Fibroblast of the aortic adventitia (primary cell): ENCODE measurements at places on chromosomes 2 and 18.

DNA sequence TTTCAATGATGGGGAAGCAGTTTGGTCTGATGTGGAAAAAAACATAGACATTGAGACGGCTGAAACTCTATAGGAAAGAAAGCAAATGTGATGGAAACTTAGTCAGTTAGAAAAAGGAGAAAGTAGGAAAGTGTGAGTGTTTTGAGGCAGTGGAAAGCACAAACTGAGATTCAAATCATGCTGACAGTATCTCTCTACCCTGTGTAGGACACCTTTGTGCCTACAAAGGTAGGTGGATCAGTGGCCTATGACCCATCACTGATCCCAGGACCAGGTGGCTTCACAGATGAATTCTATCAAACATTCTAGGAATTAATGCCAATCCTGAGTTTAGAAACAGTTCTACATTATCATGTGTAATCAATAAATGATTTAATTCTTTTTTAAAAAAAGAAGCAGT, 57.1 kb downstream of the CD226 start:
- DNase-seq, result no peak

GRCh38 chr2:784753-785152, 107.5 kb upstream of the TMEM18 start:
- DNase-seq, result no peak

DNA sequence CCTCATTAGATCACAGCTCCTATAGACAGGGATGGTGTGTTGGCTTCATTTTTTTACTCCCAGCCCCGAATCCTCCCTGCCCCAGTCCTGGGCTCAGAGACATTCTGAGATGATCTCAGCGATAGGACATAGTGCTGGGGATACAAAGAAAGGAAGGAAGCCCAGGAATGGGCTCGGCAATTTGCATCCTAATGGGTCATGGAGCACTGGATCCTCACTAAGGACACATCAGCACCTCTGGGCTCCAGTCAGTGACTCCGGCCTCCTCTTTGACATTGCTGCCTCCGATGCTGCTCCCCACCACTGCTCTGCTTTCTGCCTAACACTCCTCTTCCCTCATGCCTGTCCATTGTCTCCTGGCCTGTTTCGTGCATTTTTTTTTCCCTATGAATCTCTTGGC, 489.1 kb downstream of the STK39 start:
- no peak for DNase-seq

GRCh38 chr2:158746488-158746887, 48.6 kb upstream of the DAPL1 start:
- DNase-seq, result no peak

GRCh38 chr2:240598311-240598911, 11.9 kb downstream of the CAPN10 start:
- DNase-seq, result no peak

GRCh38 chr2:212973347-212973746, 178.1 kb downstream of the IKZF2 start:
- no peak for DNase-seq

- DNase-seq, result no peak
These were observed 256.0 kb downstream of the CDH20 start for GRCh38 chr18:61589053-61589723.

DNA sequence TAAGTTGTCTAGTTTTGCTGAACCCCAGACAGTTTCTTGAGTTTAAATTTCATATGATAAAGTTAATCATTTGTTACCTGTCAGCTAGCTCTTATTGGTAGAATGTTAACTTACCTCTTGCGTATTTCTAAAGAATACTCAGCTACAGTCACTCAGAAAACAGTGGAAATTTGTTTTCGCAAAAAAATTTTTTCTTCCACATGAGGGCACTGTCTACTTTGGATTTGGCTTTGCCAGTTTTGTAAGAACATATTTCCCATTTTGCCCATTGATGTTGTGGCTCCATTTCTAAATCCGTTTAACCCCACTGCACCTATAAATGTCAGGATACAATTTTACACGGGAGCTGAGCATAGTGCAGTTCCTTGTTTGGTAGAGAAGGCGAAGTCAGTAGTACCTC, 19.1 kb upstream of the GCFC2 start:
- DNase-seq, result peak; percentile 12

DNA sequence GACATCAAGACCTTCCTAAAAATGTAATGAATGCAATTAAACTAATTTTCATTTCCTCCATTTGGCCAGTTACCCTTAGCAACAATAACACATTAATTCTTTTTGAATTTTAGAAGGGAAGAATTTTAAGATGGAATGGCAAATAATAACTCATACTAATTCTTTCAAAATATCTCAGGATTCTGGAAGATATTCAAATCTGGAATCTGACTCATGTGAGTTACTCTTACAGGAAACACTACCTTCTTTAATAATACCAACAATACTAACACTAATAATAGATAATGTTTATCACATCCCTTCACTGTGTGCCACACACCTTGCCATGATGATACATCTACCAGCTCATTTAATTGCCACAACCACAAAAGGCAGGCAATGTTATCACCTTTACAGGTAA, 46.4 kb downstream of the ZNF521 start:
- DNase-seq, result peak; percentile 52

- peak; percentile 69 for DNase-seq
These were observed 9.5 kb upstream of the MALL start for GRCh38 chr2:110124939-110125691.

DNA sequence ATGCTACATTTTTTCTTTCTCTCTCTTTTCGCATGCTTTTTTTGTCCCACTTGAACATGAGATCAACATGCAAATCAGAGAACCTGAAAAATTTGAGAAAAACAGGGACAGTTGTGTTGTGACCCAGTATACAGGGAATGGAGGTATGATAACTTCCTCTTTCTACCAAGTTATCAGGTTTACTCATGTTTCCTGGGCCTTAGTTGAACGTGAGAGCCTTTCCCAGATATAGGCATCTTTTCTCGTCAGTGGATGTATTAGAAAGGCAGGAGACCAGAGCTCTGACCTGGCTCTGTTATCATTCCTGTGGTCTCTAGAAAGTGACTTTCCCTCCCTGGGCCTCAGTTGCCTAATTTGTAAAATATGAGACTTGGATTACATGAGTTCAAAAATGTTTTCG, 30.1 kb upstream of the FAM117B start:
- no peak for DNase-seq

DNA sequence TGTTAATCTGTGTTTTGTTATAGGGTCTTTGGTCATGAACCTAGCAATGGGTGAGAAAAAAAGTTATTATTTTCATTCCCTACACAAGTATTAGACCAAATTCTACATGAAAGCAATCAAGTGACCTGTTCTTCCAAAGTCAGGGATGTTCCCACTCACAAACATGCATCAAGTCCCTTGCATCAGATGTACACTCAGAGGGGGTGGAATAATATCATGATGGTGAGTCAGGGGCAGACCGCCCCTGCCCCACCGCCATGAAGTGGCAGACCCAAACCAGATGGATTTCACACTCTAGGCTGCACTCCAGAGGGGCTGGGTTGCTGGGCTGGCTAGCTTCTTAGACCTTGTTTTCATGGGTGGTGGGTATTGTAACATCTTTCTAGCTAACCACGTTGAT, 91.4 kb downstream of the ACAA2 start:
- no peak for DNase-seq

GRCh38 chr2:235640926-235641723, 147.3 kb downstream of the AGAP1 start:
- peak; percentile 82 for DNase-seq

DNA sequence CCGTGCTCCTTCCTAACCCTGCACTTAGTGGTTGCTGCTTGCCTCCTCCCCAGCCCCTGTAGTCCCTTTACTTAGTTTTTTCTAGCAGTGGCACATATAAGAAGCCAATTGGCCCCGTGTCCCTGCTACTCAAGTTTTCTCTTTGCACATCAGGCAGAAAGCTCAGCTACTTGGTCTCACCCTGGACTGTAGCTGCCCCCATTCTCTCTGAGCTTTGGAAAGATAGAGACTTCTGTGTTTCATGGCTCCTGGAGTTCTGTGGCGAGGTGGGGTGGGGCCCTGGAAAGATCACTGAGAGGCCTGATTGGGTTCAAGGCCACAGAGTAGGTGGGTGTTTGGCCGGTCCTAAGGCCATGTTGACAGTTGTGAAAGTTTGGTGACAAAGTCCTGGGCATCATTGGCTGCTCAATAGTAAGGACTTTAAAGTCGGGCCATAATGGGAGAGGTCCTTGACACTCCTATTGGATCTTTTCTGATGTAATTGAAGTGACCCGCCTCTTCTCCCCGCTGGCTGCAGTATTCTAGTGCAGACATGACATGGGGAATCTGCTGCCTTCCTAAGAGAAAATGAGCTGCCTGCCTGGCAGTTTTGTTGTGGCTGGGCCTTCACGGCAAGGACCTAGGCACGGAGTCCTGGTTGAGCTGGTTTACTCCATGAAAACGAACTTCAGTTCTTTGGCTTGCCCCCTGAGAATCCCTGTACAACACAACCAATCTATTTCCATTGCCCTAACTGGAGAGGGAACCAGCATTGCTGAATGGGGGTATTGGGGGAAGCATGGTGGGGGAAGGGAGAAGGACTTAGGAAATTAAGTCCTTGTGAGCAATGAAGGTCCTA, 26.2 kb upstream of the CYP27A1 start:
- DNase-seq, result no peak

GRCh38 chr2:119024152-119024551, 82.2 kb downstream of the MARCO start:
- no peak for DNase-seq

GRCh38 chr18:75823471-75823870, 396.0 kb upstream of the SMIM21 start:
- DNase-seq, result no peak

DNA sequence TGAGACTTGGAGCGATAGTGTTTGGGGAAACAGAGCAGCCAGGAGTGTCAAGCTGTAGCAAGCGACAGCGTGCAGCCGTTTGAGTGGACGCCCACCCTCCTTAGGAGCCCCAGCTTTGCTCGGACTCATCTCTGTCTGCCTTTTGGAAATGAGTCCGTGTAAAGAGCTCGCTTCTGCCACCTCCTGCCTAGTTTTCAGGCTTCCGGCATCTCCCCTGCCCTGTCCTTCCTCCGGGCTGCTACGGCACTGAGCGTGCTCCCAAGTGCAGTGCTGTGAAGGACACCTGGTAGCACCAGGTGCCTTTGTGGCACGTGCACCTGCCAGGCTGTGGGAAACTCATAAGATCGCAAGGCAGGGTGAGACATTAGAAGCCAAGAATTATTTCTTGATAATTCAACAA, 117.1 kb downstream of the RNF144A start:
- DNase-seq, result peak; percentile 8

DNA sequence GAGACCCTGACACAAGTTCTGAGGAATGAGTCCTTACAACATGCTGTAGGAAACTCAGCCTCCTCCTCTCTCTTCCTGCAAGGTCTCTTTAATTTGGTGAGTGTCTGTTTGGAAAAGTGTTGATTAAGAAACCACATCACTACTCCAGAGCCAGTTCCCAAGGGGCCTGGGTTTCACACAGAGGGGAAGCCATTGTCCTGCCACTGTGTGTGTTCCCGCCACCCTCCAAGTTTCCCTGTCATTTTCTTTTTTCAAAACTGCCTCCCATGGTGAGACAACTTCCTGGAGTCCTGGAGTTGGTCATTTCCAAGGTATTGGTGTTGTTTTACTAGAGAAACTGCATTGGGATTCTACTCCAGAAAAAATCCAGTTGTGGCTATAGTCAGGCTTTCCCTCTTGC, 232.0 kb upstream of the PARD3B start:
- DNase-seq, result no peak

DNA sequence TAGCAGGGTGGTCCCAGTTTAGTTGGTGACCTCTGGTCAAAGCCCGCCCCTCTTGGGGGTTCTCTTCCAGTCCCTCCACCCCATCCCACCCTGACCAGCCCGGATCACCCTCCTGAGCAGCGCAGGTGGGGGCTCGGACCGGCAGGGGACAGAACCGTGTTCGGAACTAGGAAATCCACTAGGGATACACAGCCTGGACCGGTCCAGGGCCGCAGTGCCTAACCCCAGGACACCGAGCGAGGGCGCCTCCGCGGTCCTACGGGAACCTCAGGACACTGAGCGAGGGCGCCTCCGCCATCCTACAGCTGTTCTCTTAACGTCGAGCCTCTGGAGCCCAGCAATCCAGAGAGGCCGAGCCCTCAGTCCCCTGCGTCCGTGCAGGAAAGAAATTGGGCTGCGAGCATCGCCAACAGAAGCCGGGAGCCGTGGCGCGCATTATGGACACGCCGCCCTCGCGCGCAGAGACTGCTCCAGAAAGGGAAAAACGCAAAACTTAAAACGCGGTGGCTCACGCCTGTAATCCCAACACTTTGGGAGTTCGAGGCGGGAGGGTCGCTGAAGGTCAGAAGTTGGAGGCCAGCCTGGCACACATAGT, 8.5 kb downstream of the RAX start:
- DNase-seq, result no peak

DNA sequence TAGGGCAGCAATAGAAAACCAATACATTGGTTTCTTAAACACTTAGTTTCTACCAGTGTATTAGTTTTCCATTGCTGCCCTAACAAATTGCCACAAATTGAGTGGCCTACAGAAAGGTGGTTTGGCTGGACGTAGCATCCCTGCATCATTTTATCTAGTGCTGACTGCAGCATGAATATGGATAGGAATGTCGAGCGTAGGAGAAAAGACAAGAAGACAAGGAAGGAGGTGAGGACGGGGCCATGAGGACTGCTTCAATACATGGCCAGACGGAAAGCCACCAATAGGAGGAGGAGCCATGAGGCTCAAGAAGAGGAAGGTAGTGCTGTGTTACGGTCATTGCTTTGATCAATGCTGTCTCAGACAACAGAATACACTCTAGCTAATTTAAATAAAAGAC, 154.5 kb upstream of the NDUFV2 start:
- DNase-seq, result no peak

DNA sequence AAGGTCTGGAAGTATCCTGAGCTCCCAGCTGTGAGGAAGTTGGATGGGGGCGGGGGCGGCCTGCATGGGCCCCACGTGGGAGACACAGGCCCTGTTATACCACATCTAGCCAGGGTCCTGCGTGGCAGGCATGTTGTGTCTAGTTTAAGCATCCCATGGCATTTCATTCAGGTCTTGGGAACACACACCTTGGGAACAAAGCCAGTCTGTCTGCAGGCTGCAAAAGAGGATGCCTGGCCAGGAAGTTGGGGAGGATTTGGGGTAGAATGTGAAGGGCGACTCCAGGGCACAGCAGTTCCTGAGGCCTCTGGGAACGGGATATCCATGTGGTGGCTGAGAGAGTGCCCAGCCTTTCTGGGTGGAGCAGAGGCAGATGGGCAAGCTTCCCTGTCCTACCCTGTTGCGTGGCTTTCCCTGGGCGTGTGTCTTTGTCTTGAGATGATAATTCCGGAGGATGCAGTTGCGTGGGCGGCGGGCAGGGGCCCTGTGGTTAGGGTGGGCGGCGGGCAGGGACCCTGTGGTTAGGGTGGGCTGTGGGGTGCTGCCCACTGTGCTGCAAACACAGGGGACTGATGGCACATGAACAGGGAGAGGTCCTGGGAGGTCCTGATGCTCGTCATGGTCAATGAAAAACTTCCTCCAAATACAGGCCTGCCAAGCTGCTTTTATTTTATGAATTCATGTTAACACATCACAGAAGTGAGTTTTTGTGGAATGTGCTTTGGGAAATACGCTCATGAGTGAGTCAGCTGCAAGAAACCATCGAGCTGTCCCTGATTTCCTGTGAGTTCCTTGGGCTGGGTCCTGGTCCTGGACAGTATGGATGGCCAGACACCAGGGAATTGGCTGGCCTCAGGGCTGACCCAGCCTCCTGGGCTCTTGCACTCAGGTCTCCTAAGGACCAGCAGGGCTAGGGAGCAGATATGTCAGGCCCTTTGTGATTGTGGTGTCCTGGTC, 90.0 kb upstream of the HS6ST1 start:
- peak; percentile 75 for DNase-seq
